ELR (cell line): ENCODE measurements at places on chromosomes 16 and 17.

DNA sequence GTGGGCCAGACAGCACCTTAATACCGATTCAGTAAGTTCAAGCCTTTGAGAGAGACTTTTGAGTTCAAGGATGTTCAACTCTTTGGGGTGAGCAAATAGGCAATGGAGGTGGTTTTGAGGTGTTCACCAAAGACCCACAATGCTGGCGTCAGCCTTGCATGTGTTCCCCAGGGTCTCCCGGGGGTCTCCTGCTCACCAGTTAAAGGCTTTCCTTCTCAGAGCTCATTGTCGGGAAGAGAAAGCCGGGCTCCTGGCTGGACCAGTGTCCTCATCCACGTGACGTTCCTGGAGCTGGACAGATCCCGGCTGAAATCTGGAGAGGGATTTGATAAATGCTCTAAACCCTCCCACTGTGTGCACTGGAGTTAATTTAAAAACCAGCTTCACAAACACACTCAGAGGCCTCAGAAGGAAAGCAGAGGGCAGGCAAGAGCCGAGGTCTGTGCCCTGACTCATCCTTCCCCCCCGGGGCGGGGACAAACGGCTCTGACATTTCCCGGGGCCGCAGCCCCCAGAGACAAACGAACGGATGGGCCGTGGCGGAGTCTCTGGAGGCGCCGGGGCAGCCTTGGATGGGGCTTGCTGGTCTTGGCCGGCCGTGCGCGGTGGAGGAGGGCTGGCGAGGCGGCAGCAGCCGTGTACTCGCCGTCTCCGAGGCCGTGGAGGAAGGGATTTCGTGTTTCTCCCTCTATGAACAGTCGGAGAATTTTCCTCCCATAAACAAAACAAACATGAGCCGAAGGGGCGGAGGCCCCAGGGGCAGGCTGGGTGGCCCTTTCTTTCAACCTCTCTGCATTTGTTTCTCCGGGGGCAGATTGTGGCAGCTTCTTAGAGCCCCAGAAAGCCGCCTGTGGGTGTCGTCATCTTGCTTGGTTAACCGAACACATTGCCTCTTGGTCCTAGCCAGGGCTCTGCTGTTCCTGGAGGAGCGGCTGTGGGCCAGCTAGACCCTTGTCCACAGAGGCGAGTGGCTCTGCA is 94.2 kb downstream of the NTN1 start:
- DNase-seq = peak; percentile 75

GRCh38 chr17:49987681-49988441 is 7.2 kb downstream of the DLX3 start:
- DNase-seq = peak; percentile 48

GRCh38 chr16:2970563-2970962 is 1.4 kb downstream of the PAQR4 start:
- no peak for DNase-seq

DNA sequence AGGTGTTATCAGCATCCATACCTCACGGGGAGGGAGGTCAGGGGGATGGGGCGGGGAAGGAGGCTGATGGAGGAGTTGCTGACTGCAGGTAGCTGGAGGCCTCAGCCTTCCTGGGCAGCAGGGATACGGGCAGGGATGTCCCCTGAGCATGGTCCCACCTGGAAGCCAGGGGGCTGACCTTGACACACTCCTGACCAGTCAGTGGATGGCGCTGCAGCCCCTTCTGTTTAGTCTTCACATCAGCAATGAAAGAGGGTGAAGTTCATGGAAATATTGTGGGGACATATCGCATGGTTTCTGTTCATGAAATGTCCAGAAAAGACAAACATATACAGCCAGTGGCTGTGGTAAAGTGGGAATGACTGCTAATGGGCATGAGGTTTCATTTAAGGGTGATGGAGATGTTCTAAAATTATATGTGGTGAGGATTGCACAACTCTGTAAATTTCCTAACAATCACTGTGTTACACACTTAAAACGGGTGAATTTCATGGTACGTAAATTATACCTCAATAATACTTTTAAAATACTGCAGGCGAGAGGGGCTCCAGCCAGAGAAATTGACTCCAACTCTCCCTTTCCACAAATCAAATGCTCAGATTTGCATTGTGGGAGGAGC is 489.6 kb downstream of the CDH13 start:
- no peak for DNase-seq

GRCh38 chr17:49610883-49611584 is 35.4 kb downstream of the NXPH3 start:
- DNase-seq = no peak

DNA sequence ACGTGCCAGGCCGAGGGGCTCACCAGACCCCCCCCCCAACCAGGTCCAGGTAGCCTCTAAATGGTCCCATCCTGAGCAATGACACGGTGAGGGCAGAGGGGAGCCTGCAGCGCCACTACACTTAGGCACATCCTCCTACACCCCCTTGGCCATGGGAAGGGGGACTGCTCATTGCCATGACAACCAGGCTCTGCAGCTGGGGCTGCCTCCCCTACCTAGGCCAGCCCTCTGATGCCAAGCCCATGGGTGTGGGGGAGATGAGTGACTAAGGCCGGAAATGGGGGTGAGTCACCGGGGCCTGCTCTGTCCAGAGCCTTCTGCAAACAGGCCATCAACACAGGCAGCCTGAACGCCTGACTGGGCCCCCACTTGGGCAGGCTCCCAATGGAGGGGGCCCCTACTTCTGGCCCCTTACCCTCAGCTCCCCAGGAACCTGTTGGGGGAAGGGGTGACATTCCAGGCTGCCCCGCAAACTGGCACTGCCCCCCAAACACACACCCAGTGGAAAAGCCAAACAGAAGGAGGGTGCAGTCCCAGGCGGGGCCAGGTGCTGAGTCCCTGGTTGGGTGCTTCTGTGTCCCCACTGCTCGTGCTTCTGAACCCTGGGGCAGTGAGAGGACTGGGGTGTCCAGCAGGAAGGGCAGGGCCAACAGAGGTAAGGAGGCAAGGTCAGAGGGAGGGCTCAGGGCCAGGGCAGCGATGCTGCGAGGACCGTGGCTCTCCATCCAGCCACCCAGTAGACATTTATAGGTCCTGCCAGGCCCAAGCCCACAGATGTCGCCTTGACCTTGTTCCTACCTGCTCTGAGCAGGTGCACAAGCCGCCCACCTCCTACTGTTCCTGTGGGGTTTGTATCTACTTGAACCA is 8.2 kb downstream of the PLCD3 start:
- peak; percentile 95 for DNase-seq

- no peak for DNase-seq
Observed at GRCh38 chr17:44850025-44850424, 2.3 kb downstream of the HIGD1B start.

DNA sequence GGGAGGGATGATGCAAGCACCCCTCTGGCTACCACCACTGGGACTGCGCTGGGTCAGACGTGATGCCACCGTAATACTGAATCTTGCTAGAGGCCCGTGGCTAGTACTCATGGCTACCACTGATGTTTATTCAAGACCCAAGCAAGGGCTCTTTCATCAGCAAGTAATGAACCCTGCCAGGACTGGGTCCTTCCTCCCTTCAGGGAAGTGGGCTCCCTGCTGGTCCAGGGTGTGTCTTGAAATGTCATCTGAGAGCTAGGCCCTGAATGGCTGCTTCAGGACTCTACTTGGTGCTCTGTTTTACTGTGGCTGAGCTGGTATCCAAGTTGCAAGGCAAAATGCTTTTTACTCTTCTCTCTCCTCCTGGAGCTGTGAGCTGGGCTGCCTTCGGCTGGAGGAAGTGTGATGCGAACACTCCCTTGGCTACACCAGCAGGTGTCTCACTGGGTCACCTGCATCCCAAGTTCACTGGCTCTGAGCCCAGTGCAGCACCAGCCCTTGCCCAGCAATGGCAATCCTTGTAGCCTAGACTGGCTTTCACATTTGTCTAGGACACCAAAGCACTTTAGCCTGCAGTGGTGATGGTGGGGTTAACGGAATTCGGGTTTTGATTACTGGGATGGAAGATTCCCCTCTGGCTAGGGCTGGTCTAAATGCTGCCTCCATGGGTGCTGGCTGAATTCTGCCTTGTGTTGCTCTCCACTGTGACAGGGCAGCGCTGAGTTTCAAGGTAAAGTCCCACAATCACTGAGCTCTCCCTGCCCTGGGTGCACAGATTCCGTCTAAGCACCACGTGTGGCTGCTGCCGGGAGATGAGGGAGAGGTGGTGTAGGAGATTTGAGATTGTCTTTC is 98.6 kb downstream of the USP22 start:
- DNase-seq = peak; percentile 15

DNA sequence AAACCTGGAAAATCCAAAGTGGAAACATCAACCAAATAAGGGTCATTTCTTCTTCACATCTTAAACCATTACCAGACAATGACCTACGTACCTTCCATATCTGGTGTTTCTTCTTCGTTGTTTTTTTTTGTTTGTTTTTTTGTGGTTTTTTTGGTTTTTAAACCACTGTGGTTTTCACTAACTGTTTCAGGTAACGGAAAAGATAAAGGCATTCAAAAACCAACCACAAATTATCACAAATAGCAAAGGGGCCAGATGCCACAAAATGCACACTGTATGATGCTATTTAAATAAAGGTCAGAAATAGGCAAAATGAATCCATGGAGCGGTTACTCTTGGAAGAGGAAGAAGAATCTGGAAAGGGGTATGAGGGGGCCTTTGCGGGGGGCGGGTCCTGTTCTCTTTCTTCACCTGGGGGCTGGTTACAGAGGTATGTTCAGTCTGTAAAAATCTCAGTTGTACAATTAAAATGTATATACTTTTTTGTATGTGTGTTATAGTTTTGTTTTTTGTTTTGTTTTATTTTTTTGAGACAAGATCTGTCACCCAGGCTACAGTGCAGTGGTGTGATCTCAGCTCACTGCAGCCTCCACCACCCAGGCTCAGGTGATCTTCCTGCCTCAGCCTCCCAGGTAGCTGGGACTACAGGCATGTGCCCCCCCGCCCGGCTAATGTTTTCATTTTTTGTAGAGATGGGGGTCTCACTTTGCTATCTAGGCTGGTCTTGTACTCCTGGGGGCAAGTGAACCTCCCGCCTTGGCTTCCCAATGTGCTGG is 29.6 kb downstream of the LITAF start:
- no peak for DNase-seq

DNA sequence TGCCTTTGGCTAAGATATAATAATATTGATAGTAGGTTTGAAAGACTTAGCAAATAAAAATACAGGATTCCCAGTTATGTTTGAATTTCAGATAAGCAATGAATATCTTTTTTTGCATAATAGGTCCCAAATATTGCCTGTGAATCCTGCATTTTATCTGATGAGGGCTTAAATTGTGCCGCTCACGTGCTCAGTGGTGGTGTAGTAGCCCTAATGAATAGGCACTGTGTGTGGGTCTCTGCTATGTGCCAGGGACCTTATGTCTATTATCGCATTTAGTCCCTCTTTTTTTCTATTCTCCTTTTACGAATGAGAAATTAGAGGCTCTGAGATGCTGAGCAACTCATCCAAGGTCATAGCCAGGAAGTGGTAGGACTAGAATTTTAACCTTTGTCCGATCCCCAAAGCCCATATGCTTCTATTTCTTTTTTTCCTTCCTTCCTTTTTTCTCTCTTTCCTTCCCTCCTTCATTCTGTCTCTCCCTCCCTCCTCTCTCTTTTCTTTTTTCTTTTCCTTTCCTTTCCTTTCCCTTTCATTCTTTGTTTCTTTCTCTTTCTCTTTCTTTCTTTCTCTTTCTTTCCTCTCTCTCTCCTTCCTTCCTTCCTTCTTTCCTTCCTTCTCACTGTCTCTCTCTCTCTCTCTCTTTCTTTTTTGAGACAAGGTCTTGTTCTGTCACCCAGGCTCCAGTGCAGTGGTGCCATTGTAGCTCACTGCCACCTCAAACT is 47.2 kb downstream of the RGS9 start:
- DNase-seq = no peak

- no peak for DNase-seq
Observed at GRCh38 chr17:43015579-43015978, 6.6 kb downstream of the VAT1 start.

GRCh38 chr16:58264961-58265479 is 29.8 kb downstream of the PRSS54 start:
- DNase-seq = peak; percentile 92

GRCh38 chr16:85157813-85158742 is 45.8 kb upstream of the CIBAR2 start:
- peak; percentile 27 for DNase-seq

DNA sequence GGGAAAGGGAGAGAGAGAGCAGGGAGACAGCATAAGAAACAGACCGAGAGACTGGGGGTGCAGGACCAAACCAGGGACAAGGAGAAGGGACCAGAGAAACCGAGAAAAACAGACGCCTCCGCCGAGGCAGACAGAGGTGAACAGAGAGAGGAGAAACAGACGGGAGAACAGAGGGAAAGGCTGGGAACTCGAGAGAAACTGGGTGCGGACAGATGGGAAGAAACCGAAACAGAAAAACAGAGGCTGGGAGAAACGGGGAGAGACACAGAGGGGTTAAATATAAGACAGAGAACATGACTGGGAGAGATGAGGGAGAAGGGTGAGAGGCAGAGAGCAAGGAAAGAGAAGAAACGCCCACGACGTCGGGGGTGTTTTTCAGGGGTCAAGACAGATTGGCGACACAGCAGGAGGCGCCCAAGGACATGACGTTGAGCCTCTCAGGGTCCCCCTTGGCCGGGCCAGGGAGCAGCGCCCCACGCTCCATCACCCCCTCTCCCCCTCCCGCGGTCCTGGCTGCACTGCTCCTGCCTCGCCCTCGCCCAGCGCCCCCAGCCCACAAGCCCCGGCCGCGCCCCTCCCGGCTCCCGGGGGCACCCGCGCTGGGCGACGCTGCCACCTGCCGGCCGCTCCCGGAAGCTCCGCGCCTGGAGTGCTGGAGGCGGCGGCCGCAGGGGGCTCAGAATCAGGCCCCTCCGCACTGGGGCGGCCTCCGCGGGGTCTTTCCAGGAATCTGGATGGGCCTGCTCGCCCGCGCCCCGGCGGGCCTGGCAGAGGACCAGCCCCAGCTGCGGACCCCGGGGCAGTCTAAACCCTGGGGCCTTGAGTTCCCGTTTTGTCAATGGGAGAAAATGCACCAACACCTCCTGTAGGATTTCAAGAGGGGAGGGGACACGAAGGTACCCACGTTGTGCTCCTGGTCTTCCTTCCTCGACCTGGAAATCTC is 1.3 kb upstream of the TMEM92 start:
- DNase-seq = peak; percentile 60

DNA sequence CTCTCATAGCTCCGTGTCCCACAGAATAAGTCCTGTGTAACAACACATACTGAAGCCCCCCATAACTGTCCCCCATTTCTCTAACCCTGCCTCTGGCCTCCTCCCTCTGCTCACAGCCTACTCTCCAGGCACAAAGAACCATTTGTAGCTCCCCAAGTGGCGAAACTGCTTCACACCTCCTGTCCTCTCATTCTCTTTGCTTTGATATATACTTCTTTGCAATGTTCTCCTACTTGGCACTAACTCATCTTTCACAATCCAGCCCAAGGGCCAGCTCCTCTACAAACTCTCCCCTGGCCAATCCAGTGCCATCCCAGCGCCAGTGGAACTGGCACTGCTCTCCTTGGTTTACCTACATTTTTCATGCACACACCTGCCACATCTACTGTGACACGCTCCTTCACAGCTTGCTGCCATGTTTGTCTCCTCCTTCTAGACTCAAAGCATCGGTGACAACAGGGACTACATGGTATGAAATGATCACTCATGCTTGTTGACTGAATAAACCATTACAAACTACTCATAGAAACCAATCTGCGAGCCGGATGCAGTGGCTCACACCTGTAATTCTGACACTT is 12.8 kb downstream of the CYTH1 start:
- DNase-seq = no peak
